ENCODE measurements at places on chromosomes 7 and 10.

GRCh38 chr10:6988654-6989053 is 408.6 kb upstream of the PRKCQ start:
- DNase-seq, result no peak

GRCh38 chr7:31633894-31634494 is 53.0 kb upstream of the PPP1R17 start:
- no peak for DNase-seq

- no peak for DNase-seq
These were observed 9.8 kb upstream of the SP8 start for GRCh38 chr7:20796500-20796899.

GRCh38 chr7:46663025-46663424 is 742.0 kb upstream of the IGFBP3 start:
- DNase-seq, result no peak

- peak; percentile 77 for DNase-seq
These were observed 17.1 kb upstream of the CPA1 start for GRCh38 chr7:130363026-130363847.

DNA sequence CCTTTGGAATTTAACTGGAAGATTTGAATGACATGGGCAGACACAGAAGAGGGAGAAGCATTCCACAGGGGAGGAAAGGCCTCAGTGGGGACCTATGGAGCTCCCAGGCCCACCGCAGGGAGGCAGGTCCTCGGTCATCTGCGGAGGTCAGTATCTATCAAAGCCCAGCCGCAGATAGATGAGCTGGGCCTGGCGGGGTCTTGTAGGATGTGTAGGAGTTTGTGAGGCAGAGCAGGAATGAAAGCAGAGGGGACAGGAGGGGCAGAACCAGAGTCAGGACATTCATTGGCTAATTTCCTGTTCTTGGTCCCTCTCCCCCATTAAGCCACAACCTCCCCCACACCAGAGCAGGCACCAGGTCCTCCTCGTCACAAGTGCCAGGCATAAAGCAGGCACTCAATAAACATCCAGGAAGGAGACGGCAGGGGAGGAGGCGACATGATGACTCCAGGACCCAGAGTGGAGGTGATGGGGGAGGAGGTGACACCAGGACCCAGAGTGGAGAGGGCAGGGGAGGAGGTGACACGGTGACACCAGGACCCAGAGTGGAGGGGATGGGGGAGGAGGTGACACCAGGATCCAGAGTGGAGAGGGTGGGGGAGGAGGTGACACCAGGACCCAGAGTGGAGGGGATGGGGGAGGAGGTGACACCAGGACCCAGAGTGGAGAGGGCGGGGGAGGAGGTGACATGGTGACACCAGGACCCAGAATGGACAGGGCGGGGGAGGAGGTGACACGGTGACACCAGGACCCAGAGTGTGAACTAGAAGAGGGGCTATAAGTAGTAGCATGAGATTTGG is 83.7 kb upstream of the PDGFA start:
- DNase-seq, result peak; percentile 77

GRCh38 chr7:117011419-117012260 is 58.3 kb downstream of the ST7 start:
- DNase-seq, result no peak

GRCh38 chr10:103476046-103476768 is 2.8 kb downstream of the CALHM3 start:
- no peak for DNase-seq

DNA sequence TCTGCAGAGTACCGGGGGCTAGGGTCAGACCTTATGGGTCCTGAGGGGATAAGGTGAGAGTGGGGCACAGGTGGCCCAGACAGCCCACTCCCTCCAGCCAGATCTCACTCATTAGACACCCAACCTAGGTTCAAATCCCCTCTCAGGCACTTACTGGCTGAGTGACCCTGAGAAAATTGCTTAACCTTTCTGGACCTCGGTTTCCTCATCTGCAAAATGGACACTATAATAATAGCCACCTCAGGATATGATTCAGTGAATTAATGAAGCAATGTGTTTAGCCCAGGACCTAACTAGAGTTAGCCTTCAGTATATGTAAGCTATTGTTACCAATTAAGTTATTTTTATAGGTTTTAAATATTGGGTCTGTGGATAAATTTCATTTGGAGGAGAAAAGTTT is 122.6 kb downstream of the RGS10 start:
- no peak for DNase-seq

DNA sequence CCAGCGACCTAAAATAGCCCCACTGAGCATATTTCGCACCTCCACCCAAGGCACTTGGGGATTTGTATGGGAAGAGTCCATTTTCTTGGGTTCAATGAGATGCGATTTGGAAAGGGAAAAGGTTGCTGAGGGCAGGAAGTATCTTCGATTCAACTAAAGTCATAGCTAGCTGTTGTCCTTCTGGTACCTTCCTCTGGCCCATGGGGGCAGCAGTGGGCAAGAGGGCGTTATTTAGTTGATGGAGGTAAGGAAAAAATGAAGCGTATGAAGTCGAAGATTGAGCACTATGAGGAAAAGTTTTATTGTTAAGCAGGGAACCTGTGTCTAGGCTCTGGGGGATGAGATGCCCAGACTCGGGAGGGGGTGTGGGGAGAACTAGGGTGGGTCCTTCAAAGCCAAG is 135.4 kb downstream of the EVX1 start:
- no peak for DNase-seq

- DNase-seq, result no peak
These were observed 493.6 kb downstream of the RPS24 start for GRCh38 chr10:78527296-78527695.

DNA sequence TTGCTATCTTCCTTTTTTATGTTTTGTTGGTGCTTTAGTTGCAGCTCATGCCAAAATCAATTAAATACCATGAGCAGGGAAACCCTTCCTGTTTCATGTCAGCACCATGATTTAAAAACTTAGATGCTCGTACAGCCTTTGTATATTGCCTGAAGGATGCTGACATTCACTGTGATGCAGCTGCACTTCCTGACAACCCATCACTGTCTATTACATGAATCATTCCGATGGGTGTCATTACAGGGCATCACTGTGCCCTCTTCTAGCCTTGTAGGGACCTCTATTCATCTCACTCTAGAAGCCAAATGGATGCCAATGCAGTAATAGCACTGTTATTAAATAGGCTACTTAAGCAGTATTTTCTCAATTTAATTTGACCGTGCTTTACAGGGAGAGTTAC is 18.3 kb upstream of the ITGB1 start:
- no peak for DNase-seq

GRCh38 chr10:34766811-34767494 is 48.1 kb downstream of the PARD3 start:
- DNase-seq, result no peak

GRCh38 chr7:36021367-36021766 is 131.7 kb upstream of the EEPD1 start:
- DNase-seq, result peak; percentile 28

- no peak for DNase-seq
These were observed 115.9 kb upstream of the CACUL1 start for GRCh38 chr10:118870467-118871243.

- no peak for DNase-seq
These were observed 2.1 kb upstream of the FLNC start for GRCh38 chr7:128827971-128828711.

DNA sequence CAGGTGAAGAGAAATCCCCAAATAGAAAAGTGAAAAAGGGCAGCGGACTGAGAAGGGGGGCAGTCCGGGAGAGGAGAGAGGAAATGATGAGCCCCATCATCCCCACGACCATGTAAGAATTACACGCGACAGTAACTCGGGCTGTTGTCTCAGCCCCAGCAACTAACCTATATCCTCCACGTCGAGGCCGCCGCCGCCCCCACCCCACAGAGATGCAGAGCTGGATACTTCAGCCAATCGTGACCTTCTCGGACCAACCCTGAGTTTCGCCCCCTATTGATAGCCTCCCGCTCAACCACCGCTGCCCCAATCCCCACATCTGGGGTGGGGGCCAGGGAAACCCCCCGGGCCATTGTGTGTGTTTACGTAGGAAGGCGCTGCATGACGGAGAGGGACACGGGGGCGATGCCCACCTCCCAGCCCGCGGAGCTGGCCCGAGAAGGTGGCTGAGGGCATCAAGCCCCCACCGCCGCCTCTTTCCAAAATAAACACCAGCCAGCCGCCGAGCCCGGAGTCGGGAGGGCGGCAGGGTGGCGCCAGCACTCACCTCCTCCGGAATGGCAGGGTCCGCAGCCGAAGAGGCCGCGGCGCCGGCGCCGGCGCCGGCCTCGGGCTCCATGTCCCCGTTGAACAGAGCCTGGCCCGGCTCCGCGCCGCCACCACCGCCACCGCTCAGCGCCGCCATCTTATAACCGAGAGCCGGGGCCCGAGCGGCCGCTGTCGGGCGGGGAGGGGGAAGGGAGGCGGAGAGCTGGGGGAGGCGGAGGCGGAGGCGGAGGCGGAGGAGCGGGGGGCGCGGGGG is 509 bp downstream of the BRAF start:
- peak; percentile 75 for DNase-seq

DNA sequence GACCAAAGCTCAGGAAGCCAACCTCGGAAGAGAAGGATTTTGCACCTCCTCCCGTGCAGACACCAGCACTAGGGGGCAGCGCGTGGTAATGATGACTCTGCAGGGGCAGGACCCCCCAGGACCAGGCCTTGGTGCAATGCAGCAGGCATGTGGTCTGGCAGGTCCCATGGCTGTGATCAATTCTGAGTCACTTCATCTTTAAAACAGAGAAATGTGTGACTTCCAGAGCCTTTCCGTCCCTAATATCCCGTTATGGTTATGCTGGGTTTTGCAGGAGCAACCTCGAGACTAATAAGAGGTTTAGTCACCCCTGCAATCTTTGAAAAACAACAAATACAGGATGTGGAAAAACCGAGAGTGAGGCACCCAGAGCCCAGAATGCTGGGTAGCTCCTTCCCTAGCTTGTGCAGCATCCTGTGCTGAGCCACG is 30.2 kb upstream of the GJD4 start:
- no peak for DNase-seq

DNA sequence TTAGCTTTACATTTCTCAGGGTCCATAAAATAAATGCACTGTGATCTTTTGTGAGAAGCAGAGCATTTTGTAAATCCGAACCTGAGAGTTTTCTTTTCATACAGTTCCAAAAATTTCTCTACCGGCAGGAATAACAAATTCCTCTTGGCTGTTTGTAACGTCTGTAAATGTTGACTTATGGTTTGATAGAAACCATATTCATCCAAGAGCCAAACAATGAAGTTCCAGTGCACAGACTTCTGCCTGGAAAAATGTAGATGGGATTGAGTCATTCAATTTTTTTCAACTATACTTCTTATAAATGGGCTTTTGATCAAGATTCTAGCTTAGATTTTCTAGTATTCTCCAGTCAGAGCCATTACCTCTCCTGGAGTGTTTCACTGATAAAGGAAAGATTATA is 530.6 kb downstream of the TFEC start:
- DNase-seq, result no peak

DNA sequence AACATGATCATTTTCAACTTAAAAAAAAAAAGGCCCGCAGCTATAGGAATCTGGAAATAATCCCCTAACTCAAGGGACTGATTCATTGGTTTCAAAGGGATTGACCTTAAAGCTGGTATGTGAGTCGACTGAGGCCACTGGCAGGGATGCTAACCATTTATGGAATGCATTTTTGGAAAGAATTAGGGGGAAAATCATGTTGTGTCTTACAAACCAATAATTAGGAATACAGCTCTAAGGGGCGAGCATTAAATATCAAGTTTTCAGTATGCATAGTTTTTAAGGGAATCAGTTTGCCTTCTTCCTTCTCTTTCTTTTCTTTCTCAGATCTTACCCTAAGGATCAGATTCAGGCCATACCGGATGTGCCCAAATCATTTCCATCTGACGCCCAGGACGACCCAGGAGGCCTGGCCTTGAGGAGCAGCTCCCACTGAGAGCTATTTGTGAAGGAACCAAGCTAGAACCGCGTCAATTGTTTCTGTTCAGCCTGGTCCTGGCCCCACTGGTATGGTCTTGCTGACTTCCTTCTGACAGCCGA is 48.7 kb downstream of the BPGM start:
- no peak for DNase-seq

DNA sequence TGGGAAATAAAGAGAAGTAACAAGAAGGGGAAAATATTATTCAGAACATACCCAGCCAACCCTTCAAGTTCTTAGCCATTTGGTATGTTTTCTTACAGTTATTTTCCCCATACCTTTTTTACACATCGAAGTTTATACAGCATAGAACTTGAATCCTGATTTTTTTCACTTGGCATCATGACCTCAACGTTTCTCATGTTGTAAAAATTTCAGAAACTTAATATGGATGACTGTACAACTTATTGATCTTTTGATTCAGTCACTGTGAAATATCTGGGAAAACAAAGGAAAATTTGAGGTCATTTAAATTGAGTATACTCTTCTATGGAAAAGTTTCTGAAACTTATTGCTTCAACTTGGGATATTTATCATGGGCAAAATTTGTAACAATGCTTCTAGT is 103.6 kb upstream of the FAM171A1 start:
- no peak for DNase-seq

GRCh38 chr7:15332956-15333355 is 228.9 kb downstream of the AGMO start:
- no peak for DNase-seq

DNA sequence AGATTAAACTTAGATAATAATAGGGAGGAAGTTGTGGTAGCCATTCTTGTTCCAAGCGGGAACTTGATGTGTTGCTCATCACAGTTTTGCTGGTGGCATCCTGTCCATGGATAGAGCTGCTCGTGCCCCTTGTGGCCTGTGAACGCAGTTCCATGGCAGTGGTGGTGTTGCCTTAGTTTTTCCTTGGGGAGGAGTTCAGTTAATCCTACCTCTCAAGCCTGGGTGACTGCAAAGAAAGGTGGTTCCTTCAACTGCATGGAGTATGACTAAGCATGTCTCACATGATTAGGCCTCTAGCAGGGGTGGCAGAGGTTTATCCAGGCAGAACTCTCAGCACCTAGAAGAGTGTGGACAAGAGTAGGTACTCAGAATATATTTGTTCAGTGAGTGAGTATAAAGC is 99.7 kb downstream of the MAPK8 start:
- DNase-seq, result no peak

GRCh38 chr7:38929460-38930171 is 20.6 kb upstream of the VPS41 start:
- no peak for DNase-seq

DNA sequence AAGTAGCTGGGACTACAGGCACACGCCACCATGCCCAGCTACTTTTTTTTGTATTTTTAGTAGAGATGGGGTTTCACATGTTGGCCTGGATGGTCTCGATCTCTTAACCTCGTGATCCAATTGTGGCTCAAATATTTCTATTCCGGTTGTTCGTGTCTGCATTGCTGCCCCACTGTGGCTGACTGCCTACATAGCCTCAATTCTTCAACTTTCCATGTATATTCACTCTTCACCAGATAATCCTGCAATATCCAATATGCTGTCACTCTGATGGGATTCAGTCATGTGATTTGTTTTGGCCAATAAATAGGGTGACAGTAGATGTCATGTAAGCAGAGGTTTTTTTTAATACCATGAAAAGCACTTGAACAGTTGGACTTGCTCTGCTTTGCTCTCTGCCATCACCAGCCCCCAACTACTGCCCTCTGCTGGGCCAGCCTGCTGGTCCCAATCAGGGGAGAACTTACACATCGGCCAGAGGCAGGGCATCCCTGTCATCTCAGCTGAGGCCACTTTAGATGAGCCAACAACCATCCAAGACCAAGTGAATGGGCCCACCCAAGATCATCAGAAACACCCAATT is 56.7 kb downstream of the NSUN6 start:
- DNase-seq, result peak; percentile 28

All from stimulated activated CD8-positive, alpha-beta memory T cell treated with anti-CD3 and anti-CD28 coated beads, Interleukin-4, amount 100 ng/mL, for 48 hours (primary cell).